Ureter (tissue), 1 donor: ENCODE measurements at places on chromosomes 6 and 20. TPM values are rescaled to one million over a fixed set of nuclear protein-coding genes. Genes with fewer than 3 reads are reported as not detected.

RNF39 gene
- total RNA-seq: 0.65 TPM

DNA sequence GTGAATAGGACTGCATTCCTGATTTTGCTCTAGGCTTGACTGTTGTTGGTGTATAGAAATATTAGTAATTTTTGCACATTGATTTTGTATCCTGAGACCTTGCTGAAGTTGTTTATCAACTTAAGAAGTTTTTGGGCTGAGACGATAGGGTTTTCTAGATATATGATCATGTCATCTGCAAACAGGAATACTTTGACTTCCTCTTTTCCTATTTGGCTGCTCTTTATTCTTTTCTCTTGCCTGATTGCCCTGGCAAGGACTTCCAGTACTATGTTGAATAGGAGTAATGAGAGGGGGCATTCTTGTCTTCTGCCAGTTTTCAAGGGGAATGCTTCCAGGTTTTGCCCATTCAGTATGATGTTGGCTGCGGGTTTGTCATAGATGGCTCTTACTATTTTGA, 13.4 kb downstream of the HLA-DOB start:
- no peak for DNase-seq

DNA sequence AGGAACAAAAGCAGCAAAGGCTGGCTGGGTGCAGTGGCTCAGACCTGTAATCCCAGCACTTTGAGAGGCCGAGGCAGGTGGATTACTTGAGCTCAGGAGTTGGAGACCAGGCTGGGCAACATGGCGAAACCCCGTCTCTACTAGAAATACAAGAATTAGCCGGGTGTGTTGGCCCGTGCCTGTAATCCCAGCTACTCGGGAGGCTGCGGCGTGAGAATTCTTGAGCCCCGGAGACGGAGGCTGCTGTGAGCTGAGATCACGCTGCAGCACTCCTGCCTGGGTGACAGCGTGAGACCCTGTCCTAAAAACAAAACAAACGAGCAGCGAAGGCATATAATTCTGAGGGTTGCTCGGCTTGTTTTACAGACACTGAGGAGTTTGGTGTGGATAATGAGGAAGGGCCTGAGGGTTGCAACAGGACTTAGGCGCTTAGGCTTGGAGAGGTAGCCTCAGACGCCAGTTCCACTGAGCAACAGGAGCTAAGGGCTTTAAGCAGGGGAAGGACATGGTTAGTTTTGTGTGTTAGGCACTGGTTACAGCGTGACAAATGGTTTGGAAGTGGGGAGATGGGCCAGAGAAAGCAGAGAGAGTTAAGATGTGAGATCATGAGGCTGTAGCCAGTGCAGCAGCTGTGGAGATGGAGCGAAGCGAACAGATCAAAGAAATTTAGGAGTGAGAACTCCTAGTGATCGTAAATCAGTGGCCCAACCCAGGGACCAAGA, 1.2 kb downstream of the MYH7B start:
- DNase-seq: no peak

DNA sequence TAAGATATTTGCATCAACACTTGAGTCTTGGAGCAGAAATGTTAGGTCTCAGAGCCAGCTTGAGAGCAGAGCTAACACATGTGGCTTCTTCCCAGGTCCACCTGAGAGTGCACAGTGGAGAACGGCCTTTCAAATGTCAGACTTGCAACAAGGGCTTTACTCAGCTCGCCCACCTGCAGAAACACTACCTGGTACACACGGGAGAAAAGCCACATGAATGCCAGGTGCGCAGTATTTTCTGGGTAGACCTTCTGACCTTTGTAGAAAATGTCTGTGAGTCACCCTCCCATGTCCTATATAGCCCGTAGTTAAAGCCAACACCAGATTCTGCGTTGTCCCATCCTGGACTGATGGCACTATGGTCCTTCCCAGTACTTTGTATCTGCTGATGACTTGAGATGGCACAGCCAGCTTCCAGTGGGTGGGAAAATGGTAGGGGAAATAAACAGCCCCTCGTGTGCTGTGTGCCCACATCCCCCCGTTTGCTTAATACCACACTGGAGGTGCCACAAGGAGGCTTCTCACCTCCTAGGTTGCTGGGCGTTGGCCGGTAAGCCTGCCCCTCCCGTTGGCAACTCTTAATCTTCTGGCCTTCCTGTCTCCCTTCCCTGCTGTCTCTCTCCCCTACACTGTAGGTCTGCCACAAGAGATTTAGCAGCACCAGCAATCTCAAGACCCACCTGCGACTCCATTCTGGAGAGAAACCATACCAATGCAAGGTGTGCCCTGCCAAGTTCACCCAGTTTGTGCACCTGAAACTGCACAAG, 20.3 kb downstream of the PRDM1 start:
- no peak for DNase-seq

- no peak for DNase-seq
Observed at GRCh38 chr20:22927537-22927936, 107.6 kb upstream of the SSTR4 start.

- DNase-seq: no peak
Observed at GRCh38 chr6:142927904-142928303, 17.1 kb downstream of the HIVEP2 start.

DNA sequence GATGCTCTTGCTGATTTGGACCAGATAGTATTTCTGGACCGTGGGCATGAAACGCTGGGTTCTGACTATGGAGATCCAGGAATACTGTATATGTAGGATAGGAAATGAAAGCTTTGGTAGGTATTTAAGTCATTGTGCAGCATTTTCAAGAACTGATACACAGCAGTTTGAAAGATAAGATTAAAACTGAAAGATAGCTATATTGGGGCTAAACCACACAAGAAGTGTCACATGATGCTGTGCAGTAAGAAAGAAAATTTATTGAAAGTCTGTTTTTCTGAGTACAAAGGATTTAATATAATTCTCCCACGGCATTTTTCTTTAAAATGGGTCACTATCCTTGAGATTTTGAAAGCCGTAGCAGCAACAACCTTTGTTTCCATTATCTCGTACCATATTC, 305 bp downstream of the IL17A start:
- DNase-seq: no peak

DNA sequence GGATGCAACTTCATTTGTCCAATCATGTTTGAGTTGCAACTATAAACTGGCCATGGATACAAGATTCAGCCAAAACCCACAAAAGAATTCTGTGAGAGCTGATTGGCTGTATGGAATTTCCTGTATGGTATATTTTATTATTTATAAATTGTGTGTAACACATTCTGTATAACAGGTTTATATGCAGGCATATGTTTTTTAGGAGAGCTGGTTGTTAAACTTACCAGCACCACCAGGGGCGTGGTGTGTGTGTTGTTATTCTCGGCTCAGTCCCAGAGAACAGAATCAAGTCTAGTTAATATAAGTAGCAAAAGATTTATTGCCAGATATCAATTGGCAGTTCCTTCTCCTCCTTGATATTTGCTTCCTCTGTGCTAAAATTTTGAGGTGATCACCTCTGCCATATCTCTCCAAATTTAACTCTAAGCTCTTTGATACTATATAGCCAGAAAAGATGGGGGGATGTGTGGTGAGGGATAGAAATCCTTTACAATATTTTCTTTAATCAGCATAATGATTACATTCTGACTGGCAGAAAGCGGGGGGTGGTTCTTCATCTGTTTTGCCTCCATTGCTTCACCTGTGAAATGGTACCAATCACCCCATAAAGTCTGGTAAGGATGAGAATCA, 22.9 kb downstream of the CNBD2 start:
- no peak for DNase-seq

DNA sequence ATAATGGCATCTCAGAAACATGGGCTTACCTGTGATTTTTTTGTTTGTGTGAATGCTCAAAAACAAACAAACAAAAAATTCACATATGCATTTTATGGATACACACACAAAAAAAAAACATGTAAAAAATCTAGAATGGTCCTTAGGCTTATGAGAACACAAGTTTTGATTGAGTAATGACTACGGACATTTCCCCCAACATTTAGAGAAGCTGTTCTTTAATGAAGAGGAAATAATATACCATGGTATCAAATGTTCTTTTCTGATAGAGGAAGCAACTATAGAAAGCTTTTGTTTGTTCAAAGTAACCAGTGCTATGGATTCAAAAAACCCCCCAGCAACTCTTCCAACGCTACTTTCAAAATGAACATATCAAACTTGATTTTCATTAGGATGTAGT, 8.6 kb upstream of the CALHM6 start:
- DNase-seq: no peak

GRCh38 chr6:53566755-53567154, 21.9 kb upstream of the GCLC start:
- DNase-seq: no peak
